ENCODE measurements at places on chromosomes 5 and 9.

GRCh38 chr5:134255418-134256150, 29.7 kb upstream of the PPP2CA start:
- no peak overlapping the region for H3K4me3 ChIP-seq
- H3K4me1 ChIP-seq, result no peaks in the 10 kb centered on the region
- H3K27ac ChIP-seq, result no peak overlapping the region
- DNase-seq, result no peak
- H3K27me3 ChIP-seq, result peaks cover 8% of the 10 kb centered on the region

DNA sequence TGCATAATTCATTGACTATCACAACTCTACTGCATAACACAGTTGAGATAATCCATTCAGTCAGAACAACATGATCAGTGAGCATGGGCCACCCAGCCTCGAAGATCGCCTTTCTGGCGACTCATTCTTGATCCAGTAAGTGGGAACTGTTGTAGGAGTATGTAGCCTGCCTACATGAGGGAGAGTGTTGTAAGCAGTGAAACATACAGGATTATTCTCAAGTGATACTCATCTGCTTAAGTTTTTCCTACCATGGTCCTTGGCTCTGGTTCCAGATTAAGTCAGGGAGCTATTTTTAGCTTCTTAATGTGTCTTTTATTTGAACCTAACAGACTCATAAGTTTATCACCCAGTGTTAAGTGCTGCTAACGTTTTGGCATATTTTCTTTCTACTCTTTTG, 44.0 kb downstream of the TNPO1 start:
- peaks cover 19% of the 10 kb centered on the region for H3K4me1 ChIP-seq
- H3K27me3 ChIP-seq, result no peaks in the 10 kb centered on the region
- H3K4me3 ChIP-seq, result no peak overlapping the region

DNA sequence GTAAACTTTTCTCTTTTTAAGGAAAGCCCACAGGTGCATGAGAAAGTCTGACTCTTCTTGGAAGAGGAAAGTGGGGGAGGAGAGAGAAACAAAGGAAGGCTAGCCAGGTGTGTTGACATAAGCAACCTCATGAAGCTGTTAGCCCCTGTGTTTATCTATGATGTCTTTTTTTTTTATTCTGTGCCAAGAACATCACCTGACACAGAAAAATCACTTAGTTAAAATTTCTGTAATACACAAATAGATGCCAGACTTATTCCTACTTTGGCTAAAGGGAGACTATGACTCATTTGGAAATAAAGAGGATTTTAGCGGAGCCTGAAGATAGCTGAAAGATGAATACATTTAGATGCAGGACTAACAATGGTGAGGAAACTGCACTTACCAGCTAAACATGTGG, 58.3 kb downstream of the BAAT start:
- no peak for DNase-seq
- no peak overlapping the region for H3K4me3 ChIP-seq
- no peaks in the 10 kb centered on the region for H3K36me3 ChIP-seq
- no peak overlapping the region for H3K27ac ChIP-seq
- H3K27me3 ChIP-seq, result peaks cover 9% of the 10 kb centered on the region

- no peak overlapping the region for H3K27ac ChIP-seq
- peaks cover 27% of the 10 kb centered on the region for H3K27me3 ChIP-seq
These were observed 22.3 kb downstream of the NTNG2 start for GRCh38 chr9:132184124-132184523.
